ENCODE measurements at places on chromosomes 5 and 9. TPM values are rescaled to one million over a fixed set of nuclear protein-coding genes. Genes with fewer than 3 reads are reported as not detected.

DNA sequence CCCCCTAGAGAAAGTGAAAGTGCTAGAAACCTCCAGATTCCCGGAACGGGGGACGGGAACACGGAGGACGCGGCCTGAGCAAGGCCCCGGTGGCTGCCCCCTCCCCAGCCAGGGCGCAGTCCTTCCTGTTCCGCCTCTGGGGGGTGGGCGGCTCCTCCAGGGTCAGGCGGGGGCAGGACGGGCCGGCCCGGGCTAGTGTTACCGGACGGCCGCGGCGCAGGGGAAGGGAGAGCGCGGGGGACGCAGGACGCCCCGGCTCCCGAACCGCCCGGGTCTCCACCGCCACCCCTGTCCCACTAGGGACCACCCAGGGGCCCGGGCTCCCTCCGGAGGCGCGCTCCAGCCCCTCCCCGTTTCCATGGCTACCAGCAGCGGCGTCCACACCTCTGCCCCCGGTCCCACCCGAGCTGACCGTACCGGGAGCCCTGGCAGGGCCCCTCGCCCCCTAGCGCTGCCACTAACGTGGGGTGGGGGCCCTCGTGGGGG lies 579 bp downstream of the SLC12A7 start:
- H3K4me1 ChIP-seq = peaks cover 65% of the 10 kb centered on the region
- H3K36me3 ChIP-seq = no peaks in the 10 kb centered on the region
- peaks cover 17% of the 10 kb centered on the region for H3K27me3 ChIP-seq
- H3K27ac ChIP-seq = peak overlapping the region; percentile 94
- peak overlapping the region; percentile 98 for H3K4me3 ChIP-seq
- peak; percentile 81 for DNase-seq

DNA sequence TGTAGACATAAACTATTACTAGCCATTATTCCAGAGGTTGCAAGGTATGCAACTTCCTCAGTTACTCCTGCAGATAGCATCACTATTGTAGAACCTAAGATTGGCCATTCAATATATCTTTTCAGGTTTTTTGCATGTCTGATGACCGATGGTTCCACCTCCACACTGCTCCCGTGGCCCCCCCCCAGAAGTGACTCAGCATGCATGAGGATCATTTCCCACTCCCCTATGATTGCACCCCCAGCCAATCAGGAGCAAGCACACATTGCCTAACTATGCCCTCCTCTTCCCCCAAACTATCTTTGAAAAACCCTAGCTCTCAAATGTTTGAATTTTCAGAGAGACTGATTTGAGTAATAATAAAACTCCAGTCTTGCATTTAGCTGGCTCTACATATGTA lies 601.4 kb upstream of the TLE4 start:
- no peak overlapping the region for H3K4me3 ChIP-seq
- DNase-seq = no peak
- H3K36me3 ChIP-seq = no peaks in the 10 kb centered on the region
- H3K27ac ChIP-seq = no peak overlapping the region

GRCh38 chr5:143311428-143311827 lies 92.1 kb downstream of the NR3C1 start:
- H3K4me1 ChIP-seq = peaks cover 48% of the 10 kb centered on the region
- H3K27ac ChIP-seq = no peak overlapping the region
- no peak overlapping the region for H3K4me3 ChIP-seq
- no peak for DNase-seq
- H3K27me3 ChIP-seq = no peaks in the 10 kb centered on the region
- peaks cover 52% of the 10 kb centered on the region for H3K36me3 ChIP-seq

GRCh38 chr5:131488463-131488862 lies 146.6 kb downstream of the RAPGEF6 start:
- no peaks in the 10 kb centered on the region for H3K27me3 ChIP-seq
- peaks cover 57% of the 10 kb centered on the region for H3K36me3 ChIP-seq
- H3K4me3 ChIP-seq = no peak overlapping the region
- H3K4me1 ChIP-seq = no peaks in the 10 kb centered on the region
- H3K27ac ChIP-seq = no peak overlapping the region

DNA sequence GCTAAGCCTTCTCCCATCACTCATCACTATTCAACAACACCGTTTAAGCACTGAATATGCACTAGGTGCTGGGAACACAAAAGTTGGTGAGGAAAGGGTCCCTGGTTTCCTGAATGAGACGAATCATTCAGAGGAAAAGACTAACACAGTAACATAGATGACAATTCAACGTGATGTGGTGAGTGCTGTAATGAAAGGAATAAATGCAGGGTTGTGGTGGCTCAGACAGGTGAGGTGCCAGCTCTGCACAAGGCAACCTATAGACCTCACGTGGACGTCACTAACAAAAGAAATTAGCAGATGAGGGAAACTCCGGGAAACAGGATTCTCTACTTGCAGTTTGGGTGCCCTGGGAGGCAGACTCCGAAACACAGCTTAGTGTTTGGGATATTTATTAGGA lies 40.0 kb upstream of the ERBIN start:
- DNase-seq = no peak
- no peaks in the 10 kb centered on the region for H3K4me1 ChIP-seq
- H3K27me3 ChIP-seq = no peaks in the 10 kb centered on the region
- H3K4me3 ChIP-seq = no peak overlapping the region
- H3K27ac ChIP-seq = no peak overlapping the region
- no peaks in the 10 kb centered on the region for H3K36me3 ChIP-seq

GRCh38 chr9:21804331-21804730 lies 1.9 kb downstream of the MTAP start:
- H3K27ac ChIP-seq = no peak overlapping the region
- peaks cover 51% of the 10 kb centered on the region for H3K4me1 ChIP-seq
- no peak for DNase-seq
- H3K36me3 ChIP-seq = peaks cover 12% of the 10 kb centered on the region

- no peaks in the 10 kb centered on the region for H3K27me3 ChIP-seq
- no peak overlapping the region for H3K4me3 ChIP-seq
- DNase-seq = no peak
- H3K27ac ChIP-seq = no peak overlapping the region
- H3K4me1 ChIP-seq = peaks cover 4% of the 10 kb centered on the region
- no peaks in the 10 kb centered on the region for H3K36me3 ChIP-seq
Observed at GRCh38 chr5:80072103-80073073, 37.2 kb downstream of the THBS4 start.

DNA sequence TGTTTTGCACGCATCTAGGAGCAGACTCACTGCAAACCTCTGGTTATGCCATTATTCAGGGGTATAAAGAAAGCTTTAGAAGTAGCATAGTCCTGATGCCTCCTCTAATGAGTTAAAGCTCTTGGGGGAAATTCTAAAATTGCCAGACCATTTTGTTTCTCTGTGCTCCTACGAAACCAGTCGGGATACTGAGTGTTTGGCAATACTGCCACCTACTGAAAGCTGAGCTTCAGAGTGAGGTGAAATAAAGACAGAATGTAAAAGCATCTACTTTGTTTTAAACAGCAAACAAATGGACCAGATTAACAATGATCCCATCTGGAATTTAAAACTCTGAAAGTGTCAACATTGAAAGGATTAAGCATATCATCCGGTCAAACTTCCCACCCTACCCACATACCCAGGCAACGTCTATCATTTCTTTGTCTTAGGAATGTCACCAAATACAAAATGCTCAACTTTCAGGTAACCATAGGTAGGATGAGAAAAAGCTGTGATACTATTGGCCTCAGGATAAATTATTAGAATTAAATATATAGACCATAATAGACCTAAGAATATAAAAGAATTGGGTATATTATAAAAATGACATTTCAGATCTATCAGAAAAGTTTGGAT lies 77.8 kb upstream of the SHISAL2B start:
- no peak overlapping the region for H3K4me3 ChIP-seq
- H3K36me3 ChIP-seq = no peaks in the 10 kb centered on the region
- H3K4me1 ChIP-seq = peaks cover 8% of the 10 kb centered on the region
- peak; percentile 88 for DNase-seq
- no peak overlapping the region for H3K27ac ChIP-seq

GRCh38 chr9:99079542-99079941 lies 25.4 kb upstream of the TGFBR1 start:
- H3K27ac ChIP-seq = no peak overlapping the region
- no peak overlapping the region for H3K4me3 ChIP-seq
- DNase-seq = no peak
- no peaks in the 10 kb centered on the region for H3K36me3 ChIP-seq
- no peaks in the 10 kb centered on the region for H3K27me3 ChIP-seq
- peaks cover 11% of the 10 kb centered on the region for H3K4me1 ChIP-seq

DNA sequence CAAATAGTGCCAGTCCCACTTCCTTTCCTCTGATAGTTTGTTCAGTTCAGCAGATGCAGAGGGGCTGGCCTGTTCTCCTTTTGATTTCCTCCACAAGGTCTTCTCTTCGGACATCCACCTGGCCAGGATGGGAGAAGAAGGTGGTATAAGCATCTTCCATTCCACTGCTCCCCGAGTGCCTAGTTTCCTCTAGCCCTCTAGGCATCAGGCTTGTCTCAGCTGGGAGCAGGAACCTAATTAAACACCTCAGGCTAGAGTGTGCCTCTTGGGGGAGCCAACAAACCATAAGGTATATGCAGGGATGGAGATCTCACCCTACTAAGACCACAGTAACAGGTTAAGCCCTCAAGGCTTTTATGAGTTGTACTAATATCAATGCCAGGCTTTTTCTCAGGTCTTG lies 835 bp upstream of the DND1 start:
- H3K4me1 ChIP-seq = no peaks in the 10 kb centered on the region
- DNase-seq = no peak
- H3K27me3 ChIP-seq = no peaks in the 10 kb centered on the region
- H3K27ac ChIP-seq = no peak overlapping the region
- no peak overlapping the region for H3K4me3 ChIP-seq

DNA sequence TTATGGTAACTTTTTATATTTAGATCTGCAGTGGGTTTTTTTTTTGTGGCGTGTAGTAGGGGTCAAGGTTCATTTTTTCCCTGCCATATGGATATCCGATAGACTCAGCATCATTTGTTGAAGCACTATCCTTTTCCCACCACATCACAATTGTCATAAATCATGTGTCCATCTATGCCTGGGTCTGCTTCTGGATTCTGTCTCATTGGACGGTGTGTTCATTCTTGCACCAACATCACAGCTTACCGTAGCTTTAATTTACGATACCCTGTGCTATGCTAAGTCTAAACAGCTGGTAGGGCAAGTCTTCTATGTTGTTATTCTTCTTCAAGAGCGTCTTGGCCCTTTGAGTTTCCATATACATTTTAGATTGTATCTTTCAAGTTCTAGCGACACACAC lies 175.0 kb downstream of the RGS3 start:
- no peak for DNase-seq
- no peak overlapping the region for H3K27ac ChIP-seq
- no peak overlapping the region for H3K4me3 ChIP-seq
- no peaks in the 10 kb centered on the region for H3K27me3 ChIP-seq
- peaks cover 15% of the 10 kb centered on the region for H3K4me1 ChIP-seq
- no peaks in the 10 kb centered on the region for H3K36me3 ChIP-seq

DNA sequence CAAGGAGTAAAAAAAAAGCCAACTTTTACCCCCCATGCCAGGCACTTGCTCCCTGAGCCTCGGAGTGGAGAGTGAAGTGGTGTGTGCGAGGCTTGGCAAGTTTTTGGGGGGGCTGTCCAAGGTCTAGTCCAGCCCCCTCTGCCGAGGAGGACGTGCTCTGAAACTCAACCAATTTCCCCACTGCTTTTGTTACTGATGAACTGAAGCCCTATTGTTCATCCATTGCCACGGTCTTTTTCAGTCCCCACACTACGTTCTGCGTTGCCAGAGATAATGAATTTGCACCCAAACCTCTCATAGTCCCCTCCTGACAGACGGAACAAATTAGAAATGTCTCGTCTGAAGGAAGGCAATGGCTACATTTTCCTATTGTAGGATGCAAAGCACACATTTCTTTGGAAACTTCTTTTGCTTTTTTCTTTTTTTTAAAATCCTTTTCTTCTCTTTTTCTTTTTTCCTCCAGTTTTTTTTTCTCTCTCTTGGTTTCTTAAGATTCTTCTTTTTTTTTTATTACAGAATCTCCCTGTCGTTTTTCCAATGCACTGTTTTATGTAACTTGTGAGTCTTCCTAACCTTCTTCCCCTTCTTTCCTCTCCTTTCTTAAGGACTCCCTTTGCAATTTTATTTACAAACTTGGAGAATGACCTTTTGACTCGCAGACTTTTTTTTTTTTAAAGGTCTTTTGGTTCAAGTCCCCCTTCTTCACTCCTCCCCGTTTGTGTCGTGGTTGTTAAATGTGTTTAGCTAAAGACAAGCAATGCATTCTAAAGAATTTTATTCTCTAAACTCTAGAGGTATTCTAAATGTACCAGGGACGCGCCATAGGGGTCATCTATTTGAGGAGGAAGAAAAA lies 209.5 kb downstream of the MEF2C start:
- H3K27ac ChIP-seq = no peak overlapping the region
- H3K27me3 ChIP-seq = peaks cover 100% of the 10 kb centered on the region

DNA sequence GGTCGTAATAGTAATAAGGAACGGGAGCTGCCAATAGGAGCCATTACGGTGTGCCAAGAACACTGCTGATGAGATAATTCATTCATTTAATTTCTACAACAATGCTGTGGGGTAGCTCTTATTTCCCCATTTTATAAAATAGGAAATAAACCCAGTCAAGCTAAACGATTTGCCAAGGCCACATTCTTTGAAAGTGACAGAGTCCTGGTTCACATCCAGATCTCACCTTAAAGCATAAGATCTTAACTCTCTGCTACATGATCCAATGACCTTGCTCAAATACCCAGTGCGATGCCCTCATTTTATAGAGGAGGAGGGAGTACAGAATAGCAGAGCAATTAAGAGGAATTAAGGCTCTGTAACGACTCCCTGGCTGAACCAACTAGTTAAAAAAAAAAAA lies 5.0 kb downstream of the PDE6A start:
- H3K27ac ChIP-seq = no peak overlapping the region
- peaks cover 9% of the 10 kb centered on the region for H3K4me1 ChIP-seq
- DNase-seq = no peak
- no peak overlapping the region for H3K4me3 ChIP-seq
- H3K27me3 ChIP-seq = no peaks in the 10 kb centered on the region
- no peaks in the 10 kb centered on the region for H3K36me3 ChIP-seq

- H3K27ac ChIP-seq = no peak overlapping the region
- no peaks in the 10 kb centered on the region for H3K4me1 ChIP-seq
- H3K4me3 ChIP-seq = no peak overlapping the region
- DNase-seq = no peak
Observed at GRCh38 chr9:29129763-29130162, 1556.5 kb upstream of the C9orf72 start.

DNA sequence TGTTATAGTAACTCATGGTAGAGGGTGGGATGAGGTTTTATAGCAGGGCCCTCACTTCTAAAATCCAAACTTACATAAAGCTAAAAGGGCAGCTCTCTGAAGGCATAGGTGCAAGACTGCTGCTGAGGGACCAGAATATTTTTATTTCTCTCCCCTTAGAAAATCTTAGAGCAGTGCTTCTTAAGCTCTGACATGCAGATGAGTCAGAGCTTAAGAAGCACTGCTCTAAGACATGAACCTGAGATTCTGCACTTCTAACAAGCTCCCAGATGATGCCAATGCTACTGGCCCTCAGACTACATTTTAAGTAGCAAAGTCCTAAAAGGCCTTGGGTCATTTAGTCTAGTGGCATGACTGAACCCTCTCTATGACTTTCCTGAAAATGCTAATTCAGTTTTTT lies 97.6 kb upstream of the SPRY4 start:
- H3K27me3 ChIP-seq = no peaks in the 10 kb centered on the region
- H3K36me3 ChIP-seq = no peaks in the 10 kb centered on the region
- peaks cover 21% of the 10 kb centered on the region for H3K4me1 ChIP-seq
- no peak overlapping the region for H3K4me3 ChIP-seq
- H3K27ac ChIP-seq = no peak overlapping the region

Gene PCDHGA6
- total RNA-seq = 1.8 TPM

Gene SHISAL2B
- not detected for total RNA-seq

Gene FOXD1
- total RNA-seq = 0.18 TPM

Gene IPO11
- 33.6 TPM for total RNA-seq

Gene KLHL3
- total RNA-seq = 11.0 TPM

Gene ABLIM3
- 5.3 TPM for total RNA-seq

All from stomach (tissue), 19 donors.